ENCODE measurements at places on chromosomes 13 and 19.

DNA sequence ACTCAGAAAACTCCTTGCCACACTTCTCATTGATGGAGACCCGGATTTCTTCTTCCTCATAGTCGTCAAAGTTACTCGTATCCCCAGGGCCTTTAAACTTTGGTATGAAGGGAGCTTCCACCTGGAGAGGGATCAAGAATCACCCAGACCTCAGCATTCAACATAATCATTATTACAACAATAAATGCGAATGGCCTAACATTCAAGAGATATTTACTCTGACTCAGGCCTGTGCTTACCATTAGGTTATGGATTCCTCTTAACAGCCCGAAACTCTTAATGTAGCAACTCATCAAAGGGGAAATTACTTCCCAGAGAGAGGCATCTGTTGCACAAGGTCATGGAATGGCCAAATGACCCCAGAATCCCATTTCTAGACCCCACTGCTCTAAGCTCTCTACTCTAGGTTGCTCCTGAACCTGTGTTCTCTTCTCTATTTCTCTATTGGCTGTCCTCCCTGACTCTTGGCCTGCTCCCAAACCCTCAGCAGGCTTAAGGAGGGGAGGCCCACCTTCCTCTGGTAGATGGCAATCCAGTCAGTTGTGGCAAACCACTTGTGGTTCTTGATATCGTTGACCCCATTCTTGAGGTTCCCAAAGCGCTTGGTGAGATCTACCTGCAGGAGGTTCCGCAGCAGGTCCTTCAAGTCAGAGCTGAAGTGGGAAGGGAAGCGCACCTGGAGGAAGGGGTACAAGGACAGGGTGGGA, 2.7 kb upstream of the SAMD1 start:
- DNase-seq: no peak

DNA sequence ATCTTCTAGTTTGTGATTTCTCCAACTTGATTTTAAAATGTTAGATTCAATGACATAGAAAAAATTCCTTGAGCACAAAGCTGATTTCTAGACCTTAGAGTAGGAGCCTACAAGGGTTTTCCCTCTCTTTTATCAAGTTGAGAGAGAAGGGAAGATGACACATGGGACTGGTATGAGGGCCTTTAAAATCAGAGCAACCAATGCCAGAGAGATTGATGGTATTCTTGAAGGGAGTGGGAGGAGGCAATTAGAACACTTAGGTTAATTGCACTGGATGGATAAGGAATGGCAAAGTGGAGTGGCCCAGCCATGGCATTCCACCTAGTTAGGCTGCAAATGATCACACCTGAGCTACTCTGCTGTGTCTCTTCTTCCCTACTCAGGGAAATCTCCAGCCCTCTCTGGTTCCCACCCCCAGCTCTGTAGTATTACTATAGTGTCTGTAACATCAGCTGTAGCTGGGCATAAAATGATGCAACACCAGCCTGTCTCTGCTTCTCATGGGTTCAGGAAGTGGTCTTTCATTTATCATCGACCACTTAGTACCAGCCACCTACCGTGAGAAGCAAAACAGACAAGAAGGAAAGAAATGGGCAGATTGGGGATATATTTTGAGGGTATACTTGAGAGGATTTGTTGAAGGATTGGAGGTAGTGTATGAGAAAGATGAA, 333.6 kb downstream of the DLEU7 start:
- no peak for DNase-seq

- no peak for DNase-seq
Measured at GRCh38 chr13:110685305-110686020, 20.5 kb downstream of the CARS2 start.

- no peak for DNase-seq
Measured at GRCh38 chr13:110092831-110093247, 214.1 kb downstream of the COL4A1 start.

DNA sequence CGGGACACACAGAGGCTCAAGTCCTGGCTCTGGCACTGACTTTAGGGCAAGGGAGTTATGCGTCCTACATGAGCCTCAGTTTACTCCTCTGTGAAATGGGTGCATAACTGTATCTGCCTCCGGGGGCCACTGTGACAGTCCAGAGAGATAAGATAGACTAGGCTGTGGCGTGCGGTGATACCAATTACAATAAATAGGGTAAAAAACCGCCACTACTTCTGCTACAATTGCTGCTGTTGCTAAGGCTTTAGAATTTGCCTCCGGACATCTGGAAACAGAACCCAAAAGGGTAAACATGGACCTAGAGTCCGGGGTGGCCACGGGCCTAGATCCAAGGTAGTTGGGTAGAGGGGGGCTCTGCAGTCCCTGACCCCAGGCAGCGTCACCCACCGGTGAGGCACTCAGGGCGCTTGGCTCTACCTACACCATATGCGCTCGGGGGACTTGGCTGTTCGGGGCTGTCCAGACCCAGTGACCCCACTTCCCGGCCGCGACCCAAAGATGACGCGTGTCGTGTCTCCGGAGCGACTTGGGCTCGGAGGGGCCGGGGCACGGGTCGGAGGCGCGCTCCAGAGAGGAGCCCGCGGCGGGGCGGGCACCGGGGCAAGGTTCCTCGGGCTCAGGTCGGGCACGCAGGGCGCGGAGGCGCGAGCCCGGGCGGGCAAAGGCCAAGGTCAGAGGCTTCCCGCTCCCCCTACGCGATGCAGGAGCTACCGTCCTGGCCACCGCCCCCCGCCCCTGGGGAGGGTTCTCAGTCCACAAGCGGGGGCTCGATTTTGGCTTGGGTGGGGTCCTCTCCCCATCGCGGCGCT, 1.1 kb downstream of the INSR start:
- peak; percentile 50 for DNase-seq

DNA sequence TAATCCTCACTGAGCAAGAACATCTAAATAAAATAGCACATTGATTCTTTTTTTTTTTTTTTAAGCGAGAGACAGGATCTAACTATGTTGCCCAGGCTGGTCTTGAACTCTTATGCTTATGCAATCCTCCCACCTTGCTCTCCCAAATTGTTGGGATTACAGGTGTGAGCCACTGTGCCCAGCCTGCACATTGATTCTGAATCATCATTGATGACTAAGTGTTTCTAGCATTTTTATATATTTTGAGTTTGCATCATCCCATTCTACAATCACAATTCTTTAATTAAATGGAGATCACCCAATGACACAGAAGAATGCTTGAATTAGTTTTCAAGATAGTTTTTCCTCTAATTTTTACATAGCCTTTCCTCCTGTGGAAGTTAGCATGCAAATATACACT, 354.1 kb downstream of the KLF5 start:
- no peak for DNase-seq

Data from glutamatergic neuron (in vitro differentiated cells).